Small intestine (tissue), 16 donors: ENCODE measurements at places on chromosomes 2 and 18.

GRCh38 chr18:44731530-44732237 is 51.0 kb downstream of the SETBP1 start:
- DNase-seq: no peak

DNA sequence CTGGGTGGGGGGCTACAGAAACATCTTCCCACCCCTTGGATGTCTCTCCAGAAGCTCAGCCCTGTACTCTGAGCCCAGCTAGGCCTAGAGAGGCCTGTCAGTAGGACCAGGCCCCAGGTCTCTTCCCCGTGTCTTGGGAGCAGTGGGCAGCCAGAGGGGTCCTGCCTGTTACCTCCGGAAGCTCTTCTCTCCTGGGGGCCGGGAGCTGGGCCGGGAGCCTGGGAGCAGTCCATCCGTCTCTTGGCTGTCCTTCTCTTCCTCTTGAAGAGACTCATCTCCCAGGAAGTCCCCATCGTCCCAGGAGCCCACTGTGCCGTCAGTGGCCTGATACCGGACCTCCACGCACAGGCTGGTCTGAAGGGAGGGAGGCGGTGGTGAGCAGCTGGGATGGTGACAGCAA is 38.3 kb upstream of the OTOF start:
- no peak for DNase-seq

DNA sequence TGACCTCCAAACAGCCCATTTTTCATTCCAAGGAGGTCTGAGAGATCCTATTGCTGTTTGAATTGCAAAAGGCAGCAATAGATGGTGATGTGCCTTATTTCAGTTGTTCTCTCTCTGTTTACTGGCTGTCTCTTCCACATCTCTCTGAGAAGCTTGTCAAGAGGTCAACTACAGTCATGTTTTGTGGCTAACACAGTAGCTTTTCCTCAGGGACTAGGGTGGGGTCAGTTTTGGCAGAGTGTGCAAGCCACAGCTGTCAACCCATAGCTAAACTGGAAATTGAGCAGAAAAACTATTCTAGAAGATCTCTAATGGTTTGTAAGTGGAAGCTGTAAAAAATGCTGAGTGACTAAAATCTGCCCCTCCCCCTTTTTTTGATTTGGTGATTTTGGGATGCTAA is 67.1 kb downstream of the DIS3L2 start:
- no peak for DNase-seq

GRCh38 chr2:26968001-26968400 is 2.4 kb upstream of the MAPRE3 start:
- peak; percentile 21 for DNase-seq

GRCh38 chr2:221848286-221848685 is 276.2 kb upstream of the EPHA4 start:
- no peak for DNase-seq

DNA sequence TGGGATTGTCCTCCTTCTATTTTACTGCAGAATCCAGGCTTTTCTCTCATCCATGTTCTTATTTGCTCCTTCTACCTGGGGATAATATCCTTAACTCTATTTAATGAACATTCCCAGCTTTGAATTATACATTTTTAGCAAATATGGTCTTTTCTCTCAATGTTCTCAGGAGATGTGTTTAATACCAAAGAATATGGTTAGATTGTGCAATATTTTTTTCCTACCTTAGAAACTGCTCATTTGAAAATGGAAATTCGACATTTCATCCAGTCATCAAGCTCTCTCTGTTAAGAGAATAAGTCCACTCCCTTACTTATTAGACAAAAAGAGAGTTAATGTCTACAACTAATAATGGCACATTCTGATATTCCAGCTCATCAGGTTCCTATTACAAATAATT is 160.4 kb upstream of the GULP1 start:
- no peak for DNase-seq

DNA sequence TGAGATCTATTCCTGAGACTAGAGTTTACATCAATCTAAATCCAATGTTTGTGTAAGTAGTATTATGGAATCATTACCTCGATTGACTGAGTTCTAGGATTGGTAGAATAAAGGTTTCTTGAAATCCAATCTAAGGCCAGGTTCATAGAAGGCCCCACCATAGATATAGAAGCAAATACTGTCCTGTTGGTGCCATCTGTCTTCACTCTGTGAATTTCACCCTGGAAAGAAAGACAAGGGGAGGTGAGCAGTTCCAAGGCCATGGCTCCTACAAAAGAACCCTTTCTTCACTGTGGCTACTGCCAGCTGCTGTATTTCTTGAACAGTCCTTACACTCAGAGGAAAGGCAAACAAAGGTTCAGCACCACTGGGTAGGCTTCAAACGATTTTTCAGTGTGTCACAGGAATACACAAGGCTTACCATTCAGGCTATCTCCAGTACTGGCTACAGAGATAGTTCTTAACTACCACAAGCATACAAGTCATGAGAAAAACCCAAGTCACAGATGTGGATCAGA is 137.0 kb downstream of the LRP2 start:
- DNase-seq: no peak

DNA sequence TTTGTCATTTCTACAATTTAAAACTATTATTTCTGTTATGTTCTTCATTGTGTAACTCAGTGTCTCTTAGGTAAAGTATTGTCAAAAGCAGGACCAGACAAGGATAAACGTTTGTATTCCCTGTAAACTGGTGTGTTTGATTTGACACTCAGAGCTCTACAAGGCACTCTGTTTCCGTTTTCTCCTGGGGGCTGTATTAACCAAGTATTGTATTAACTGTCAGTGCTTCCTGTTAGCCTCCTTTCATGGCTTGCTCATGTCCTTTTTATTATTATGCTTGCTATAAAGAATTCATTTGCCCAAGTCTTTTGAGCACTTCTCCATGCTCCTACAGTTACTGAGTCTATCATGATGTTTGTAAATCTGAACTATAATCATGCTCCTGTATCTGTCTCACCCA is 323.7 kb downstream of the LPIN1 start:
- DNase-seq: no peak

- no peak for DNase-seq
These were observed 3.9 kb upstream of the TRIB2 start for GRCh38 chr2:12712881-12713280.

DNA sequence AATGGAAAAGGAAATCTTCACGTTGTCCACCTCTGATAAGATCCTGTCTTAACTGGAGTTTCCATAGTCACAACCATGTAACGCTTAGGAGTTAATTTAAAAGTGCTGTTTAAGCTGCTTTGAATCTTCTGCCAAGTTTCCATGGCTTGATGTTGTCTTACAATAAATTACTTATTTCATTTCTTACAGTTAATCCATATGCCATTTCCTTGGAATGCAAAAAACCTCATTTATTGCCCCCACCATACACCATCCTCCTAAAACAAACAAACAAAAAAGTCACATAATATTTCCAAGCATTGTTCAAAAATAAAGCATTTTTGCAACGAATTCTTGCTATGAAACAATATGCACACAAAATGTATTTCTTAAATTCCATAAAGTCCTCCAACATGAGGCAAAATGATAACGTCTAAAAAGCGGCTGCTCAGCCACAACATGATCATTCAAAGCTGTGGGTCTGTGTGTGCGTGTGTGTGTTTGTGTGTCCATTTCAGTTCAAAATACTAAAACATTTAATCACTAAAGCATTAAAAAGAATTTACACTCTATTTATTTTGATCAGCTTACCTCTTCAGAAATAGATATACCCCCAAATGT is 46.8 kb upstream of the PXDN start:
- DNase-seq: no peak

GRCh38 chr2:139083121-139083520 is 302.9 kb upstream of the NXPH2 start:
- no peak for DNase-seq

- DNase-seq: no peak
These were observed 136.9 kb downstream of the CDH20 start for GRCh38 chr18:61470031-61470674.

- no peak for DNase-seq
These were observed 65.8 kb upstream of the ATL2 start for GRCh38 chr2:38442643-38443541.

GRCh38 chr2:64311191-64311910 is 142.6 kb upstream of the LGALSL start:
- DNase-seq: no peak

DNA sequence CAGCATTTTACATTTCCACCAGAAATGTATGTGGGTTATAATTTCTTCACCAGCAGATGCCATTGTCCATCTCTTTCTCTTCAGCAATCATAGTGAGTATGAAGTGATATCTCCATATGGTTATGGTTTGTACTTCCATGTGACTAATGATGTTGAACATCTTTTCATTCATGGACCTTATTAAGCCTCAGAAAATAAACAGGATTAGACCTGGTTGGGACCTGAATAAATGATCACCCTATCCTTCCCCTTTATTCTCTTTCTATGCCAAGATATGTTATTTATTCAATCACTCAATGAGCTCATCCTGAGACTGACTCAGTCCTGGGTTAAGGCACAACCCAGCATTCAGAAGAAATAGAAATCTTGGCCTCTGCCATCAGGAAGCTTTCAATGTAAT is 86.6 kb downstream of the ANTXR1 start:
- DNase-seq: no peak

GRCh38 chr18:36851202-36851590 is 22.3 kb downstream of the KIAA1328 start:
- no peak for DNase-seq

DNA sequence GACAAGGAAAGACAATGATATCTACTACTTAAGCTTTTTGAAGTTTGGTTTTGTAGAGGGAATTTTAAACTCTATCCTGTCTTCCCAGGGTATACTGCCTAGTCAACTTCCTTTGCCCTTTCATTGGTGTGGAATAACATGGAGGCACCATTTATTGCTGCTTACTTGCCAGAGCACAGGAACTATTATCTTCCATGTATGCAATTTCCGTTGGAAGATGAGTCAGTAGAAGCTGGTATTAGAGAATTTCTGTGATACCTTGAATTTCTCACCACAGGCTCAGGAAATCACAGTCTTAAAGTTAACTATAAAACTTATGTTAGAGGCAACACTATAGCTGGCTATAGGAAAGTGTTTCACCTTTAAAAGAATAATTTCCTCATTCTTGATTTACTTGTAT is 40.9 kb upstream of the RGPD4 start:
- DNase-seq: no peak

- DNase-seq: no peak
These were observed 20.2 kb upstream of the ACVR2A start for GRCh38 chr2:147824620-147825019.

GRCh38 chr2:113273027-113273551 is 5.6 kb downstream of the PAX8 start:
- peak; percentile 45 for DNase-seq

- no peak for DNase-seq
These were observed 10.5 kb downstream of the EVX2 start for GRCh38 chr2:176072951-176073904.

DNA sequence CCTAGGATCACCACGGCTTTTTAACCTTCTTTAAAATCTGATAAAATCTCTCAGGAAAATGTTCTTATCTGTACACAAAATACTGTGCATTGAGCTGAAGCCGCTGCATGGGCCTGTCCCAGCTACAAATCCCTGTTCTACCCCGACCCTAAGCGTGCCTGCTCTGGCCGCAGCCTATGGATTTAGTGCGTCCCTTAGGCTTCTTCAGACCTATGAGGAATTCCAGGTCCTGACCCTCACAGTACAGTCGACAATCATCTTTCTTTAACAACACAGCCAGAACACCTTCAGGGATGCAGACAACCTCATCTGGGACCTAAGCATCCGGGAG is 477 bp upstream of the WDCP start:
- DNase-seq: no peak

- no peak for DNase-seq
These were observed 198.8 kb downstream of the IRS1 start for GRCh38 chr2:226600802-226601201.

GRCh38 chr2:76759634-76760366 is 762.4 kb downstream of the LRRTM4 start:
- DNase-seq: no peak

- no peak for DNase-seq
These were observed 215.8 kb downstream of the TCF4 start for GRCh38 chr18:55372209-55372608.

DNA sequence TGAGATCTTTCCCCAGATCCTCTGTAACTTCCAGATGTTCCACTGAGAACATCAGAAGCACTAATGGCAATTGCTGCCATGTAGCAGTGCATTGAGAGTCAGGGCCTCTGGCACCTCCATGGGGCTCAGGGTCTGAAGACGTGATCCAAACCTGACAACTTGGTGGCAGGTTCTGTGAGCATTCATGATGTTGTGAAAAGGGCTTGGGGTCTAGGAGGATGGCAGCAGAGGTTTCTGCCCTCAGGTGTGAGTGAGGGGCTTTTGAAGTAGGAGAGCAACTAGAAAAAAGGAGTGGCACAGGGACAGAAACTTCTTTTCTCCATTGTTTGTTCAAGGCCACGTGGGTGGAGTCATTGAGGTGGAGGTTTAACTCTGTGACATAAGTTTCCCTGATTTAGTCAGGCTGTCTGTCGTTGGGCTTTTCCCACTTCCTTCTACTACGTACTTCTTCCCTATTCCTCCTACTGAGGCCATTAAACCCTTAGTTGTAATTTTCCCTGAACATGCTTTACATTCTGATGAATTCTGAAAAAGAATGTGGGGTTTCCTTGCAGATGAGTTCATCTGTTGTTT is 13.1 kb downstream of the CFLAR start:
- DNase-seq: peak; percentile 78

DNA sequence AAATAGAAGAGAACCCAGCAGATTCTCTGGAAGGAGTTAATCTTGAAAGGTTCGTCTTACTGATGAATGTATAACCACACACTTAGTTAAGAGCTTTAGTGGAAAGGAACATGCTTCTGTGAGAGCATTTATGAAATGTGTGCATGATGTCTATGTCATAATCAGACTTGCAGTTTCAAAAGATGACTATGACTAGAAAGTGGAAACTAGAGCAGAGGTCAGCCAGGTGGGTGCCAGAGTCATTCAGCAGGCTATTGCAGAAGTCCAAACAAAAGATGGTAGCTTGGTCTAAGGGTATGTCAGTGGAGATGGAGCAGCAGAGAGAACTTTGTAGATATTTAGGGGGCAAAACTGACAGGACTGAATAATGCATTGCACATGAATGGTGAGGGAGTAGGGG is 825.8 kb downstream of the DCC start:
- no peak for DNase-seq

DNA sequence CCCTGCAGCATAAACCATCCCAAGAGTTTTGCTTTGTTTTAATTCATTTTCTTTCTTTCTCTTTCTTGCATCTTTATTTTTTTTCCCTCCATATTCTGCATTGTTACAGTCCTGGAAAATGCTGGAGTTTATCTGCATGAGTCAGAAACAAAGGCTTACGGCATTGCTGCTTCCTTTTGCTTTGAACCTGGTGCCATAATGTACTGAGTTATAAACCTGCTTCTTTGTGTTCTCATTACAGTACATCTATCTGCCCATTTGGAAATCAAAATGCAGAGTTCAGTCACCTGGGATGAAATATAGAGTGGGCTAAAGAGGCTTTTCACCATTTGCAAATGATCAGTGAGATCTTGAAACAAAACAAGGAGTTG is 1009.2 kb upstream of the FANCL start:
- no peak for DNase-seq

GRCh38 chr2:101766871-101767739 is 69.6 kb downstream of the MAP4K4 start:
- no peak for DNase-seq

GRCh38 chr2:238754259-238754658 is 93.6 kb upstream of the TWIST2 start:
- DNase-seq: no peak
